ENCODE measurements at places on chromosomes 3 and 15.
A peak's percentile ranks its signal among the peaks of the same experiment; 100 is the strongest.

GRCh38 chr3:138673641-138674530 is 65.3 kb downstream of the FAIM start:
- DNase-seq = no peak

GRCh38 chr15:69885173-69885955 is 212.4 kb downstream of the TLE3 start:
- DNase-seq = no peak

DNA sequence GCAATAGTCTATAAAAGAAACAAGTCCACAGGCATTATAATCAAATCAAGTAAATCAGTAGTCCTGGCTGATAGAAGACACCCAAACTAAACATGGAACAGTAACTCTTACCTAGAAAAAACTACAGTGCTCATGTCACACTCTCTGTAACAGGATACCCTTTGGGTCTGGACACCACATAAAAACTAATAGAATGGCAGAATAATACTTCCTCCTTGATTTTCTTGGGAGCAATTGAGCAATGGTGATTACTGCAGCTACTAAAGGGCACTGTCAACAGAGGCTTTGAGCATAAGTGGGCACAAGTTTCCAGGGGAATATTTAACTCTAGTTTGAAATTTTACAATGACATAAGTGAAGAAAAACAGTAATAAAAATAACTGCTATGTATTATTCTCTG is 59.5 kb downstream of the GLB1 start:
- no peak for DNase-seq

GRCh38 chr3:45546716-45547701 is 47.5 kb upstream of the LIMD1 start:
- DNase-seq = peak; percentile 42

- DNase-seq = no peak
Observed at GRCh38 chr3:192122832-192123594, 604.3 kb downstream of the FGF12 start.

DNA sequence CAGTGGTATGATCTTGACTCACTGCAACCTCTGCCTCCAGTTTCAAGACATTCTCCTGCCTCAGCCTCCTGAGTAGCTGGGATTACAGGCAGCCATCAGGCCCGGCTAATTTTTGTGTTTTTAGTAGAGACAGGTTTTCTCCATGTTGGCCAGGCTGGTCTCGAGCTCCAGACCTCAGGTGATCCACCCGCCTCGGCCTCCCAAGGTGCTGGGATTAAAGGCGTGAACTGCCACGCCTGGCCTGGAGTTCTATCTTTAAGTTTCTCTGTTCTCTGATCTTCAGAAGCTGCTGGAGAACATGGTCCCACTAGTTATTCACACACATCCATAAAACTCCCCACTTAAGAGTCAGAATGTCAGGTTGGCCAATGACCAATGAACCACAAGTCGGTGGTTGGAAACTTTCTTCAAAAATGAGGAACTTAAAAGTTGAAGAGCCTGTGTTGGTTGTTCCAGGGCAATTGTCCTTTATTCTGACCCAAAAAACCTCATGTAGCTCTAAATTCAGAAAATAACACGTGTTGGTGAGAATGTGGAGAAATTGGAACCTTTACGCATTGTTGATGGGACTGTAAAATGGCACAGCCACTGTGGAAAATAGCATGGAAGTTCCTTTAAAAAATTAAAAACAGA is 55.9 kb upstream of the PIK3CB start:
- no peak for DNase-seq

GRCh38 chr3:197505796-197506548 is 49.8 kb downstream of the BDH1 start:
- DNase-seq = no peak

DNA sequence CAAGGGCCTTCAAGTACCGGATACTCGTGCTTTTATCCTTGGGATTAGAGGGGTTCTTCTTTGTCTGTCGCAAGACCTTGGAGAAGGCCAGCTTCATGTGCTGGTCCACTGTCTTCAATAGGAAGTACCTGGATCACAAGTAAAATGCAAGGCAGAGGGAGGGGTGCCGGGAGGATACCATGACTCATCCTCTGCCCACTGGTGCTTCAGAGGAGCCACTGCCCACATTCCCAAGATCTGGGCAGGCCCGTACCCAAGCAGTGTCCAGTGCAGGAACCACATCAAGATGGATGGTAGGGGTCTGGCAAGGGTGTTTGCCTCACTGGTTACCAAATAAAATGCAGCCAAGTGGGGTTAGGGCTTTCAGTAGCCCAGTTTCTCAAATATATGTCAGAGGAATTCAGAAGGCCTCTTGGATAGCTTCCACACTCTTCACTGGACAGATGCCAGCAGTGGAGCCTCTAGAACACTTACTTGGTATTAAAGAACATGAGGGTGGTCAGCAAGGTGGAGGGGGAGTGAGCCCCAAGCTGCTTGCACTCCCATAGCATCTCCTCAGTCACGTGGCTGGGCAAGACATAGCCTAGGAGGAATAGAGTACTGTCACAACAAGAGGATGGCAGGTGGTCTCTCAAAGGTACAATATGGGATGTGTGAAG is 3.6 kb upstream of the IMPDH2 start:
- DNase-seq = no peak

GRCh38 chr15:66165856-66166255 is 87.7 kb downstream of the MEGF11 start:
- DNase-seq = no peak

- no peak for DNase-seq
Observed at GRCh38 chr3:154844863-154845262, 235.3 kb upstream of the MME start.

- no peak for DNase-seq
Observed at GRCh38 chr15:67331676-67332075, 77.1 kb downstream of the IQCH start.

GRCh38 chr15:47620960-47621681 is 96.2 kb upstream of the SEMA6D start:
- DNase-seq = no peak

DNA sequence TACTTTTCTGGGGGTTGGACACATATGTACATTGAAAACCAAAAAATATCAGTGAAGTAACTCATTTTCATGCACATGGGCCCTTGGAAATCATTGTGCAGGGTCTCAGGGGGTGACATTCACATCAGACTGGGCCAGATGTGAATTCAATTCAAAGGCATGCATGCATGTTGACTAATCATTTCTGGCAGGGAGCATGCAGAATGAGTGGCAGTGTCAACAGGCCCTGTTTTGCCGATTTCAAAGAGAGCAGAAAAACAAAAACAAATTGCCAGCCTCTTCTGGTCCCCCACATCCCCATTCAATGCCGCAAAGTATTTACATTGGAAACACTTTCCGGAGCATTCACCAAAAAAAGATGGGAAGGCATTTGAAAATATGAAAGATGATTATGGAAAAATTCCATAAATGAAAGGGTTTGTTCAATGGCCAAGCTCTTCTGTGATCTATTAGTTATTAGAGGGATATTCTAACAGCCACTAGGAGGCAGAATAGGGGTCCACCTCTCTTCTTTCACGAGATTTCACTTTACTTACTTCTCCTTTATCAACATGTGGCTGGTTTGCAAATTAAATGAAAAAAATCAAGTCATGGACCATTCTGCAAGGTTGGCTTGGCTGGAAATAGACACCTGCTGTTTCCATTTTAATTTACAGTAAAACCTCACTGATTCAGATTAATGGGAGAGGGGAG is 119.9 kb upstream of the FEZF2 start:
- DNase-seq = no peak

DNA sequence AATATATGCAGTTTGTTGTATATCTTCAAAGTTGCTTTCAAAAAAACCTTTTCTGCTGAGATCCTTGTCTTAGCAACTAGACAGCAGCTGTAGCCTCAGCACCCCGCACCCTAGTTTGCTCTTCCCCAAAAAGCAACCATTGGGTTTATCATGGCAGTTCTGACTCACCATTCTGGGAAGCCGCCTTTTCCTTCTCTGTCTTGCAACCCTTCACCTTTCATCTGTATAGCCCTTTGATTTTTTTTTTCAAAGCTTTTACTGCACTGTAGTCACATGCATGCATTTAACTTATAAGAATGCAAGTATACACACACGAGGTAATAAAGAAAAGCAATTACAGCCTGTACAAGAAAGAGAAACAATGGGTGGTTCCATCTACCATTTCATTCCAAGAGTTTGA is 65.1 kb upstream of the THBS1 start:
- no peak for DNase-seq

- DNase-seq = peak; percentile 11
Observed at GRCh38 chr15:91258415-91258759, 158.3 kb downstream of the SV2B start.

GRCh38 chr3:126606001-126606400 is 47.3 kb upstream of the C3orf22 start:
- no peak for DNase-seq

DNA sequence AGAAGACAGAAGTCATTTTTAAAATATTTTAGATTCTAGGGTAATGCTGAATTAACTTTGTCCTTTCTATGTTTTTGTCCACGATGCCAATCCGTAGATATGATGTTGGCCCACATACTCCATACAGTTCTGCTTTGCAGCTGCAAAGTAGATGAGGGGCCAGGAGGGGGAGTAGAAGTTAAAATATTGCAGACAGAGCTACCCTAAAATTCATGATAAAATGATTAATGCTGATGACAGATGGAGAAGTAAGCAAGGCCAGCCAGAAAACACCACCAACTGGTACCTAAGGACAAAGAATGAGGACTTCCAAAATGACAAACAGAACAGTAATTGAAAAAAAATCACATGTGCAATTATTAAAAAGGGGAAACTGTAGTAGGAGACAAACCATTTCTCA is 756.6 kb upstream of the ARPP21 start:
- no peak for DNase-seq

GRCh38 chr3:158244274-158244673 is 134.4 kb downstream of the RSRC1 start:
- DNase-seq = no peak

GRCh38 chr3:29693863-29694262 is 413.0 kb downstream of the RBMS3 start:
- DNase-seq = no peak

DNA sequence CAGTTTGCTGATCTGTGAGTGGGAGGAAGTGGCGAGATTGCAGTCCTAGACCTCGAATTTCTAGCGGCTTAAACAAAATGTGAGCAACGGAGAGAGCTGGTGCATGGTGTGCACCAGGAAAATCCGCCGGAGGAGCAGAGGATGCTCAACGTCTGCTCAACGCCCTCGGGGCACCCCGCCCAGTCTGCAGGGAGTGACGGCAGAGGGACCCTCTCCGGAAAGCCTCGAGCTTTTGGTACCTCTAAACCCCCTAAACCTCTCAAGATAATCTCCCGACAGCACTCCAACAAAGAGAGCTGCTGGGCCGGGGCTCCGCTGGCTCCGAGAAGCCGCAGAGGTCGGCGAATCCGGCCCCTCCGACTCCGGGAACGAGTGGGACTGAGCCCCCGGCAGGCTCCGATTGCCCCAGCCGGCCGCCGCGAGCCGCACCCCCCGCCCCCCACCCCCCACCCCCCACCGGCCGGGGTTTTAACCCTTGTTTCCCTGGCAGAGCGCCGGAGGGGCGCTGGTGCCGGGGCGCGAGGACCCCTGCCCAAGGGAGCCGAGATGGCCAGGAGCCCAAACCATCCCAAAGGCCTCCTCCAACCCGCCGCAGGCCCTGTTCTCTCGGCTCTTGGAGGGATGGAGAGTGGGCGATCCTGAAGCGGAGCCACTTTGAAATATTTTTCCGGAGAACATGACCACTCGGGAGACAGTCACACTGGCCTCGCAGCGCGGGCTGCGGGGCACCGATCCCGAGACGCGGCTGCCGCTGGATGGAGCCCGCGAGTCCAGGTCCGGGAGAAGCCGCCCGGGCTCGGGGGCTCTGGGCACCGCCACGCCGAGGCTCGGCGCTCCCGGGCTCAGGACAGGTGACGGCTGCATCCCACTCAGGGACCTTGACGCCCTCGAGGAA is 1.5 kb downstream of the MEGF11 start:
- DNase-seq = peak; percentile 39

GRCh38 chr3:58325525-58325992 is 7.1 kb upstream of the PXK start:
- no peak for DNase-seq

DNA sequence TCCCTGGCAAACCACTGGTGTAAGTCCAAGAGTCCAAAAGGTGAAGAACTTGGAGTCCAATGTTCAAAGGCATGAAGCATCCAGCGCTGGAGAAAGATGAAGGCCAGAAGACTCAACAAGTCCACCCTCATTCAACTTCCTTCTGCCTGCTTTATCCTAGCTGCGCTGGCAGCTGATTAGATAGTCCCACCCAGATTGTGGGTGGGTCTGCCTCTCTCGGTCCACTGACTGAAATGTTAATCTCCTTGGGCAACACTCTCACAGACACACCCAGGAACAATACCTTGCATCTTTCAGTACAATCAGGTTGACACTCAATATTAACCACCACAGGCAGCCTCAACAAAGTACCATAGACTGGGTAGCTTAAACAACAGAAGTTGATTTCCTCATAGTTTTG is 245.9 kb upstream of the IGF1R start:
- no peak for DNase-seq

- no peak for DNase-seq
Observed at GRCh38 chr3:127914584-127914983, 448 bp upstream of the KBTBD12 start.

DNA sequence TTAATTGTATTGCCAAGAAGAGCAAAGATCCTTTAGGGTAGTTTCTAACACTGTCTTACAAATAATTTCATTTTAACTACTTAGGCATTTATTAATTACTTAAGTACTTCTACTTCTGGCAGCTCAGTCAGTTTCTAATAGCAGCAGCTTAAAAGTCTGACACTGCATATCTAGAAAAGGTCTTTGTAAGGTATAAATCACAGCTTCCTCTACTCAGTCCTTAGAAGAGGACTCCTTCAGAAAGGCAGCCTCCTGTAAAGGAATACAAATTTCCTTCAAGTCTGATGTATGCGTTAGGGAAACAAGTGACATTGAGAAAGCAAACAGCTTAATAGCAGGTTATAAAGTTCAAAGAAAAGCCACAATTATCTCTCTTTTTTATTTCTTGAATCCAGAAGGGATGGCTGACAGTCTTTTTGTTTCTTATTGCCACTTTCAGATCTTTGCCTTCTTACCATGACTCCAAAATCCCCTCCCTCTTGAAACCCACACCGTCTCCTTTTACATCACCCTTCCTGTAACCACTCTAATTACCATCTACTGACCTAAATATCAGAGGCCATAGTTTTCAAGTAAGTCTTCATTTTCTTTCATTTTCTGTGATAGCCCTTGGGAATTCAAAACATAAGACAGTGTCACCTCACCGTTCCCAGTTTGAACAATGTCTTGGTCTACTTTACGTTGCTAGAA is 109.5 kb downstream of the CGGBP1 start:
- DNase-seq = no peak

DNA sequence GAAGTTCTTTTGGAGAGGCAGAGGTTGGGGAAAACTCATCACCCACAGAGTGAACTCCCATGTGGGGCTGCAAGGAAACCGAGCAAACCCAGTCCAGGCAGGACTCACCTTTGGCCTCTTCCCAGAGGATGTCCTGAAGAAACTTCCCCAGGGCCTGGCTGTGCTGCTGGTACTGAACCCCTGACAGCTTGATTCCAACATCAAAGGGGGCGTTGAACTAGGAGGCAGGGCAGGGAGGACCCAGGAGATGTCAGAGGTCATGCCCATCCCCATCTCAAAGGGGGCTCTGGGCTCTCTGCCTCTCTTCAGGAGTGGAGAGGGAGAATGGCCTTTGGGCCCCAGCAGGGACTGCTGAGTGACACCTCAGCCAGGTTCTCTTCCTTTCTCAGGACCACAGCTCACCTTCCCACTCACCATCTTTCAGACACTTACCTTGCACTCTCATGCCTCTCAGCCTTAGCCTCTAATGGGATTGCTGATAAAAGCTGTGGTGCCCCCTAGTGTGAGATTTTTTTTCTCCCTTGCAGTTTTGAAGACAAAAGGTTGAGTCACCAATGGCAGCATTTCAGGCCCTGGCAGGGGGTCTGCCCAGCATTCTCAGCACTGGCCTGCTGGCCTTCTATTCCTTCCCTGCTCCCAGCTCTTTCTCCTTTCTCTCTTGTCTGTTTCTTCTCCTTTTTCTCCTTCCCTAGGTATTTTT is 6.0 kb downstream of the GHRL start:
- DNase-seq = no peak

All from stimulated activated CD4-positive, alpha-beta T cell treated with anti-CD3 and anti-CD28 coated beads, Interleukin-1b, Interleukin-23, amount 100 ng/mL, for 48 hours (primary cell).